ENCODE measurements at places on chromosomes 3 and 15.

DNA sequence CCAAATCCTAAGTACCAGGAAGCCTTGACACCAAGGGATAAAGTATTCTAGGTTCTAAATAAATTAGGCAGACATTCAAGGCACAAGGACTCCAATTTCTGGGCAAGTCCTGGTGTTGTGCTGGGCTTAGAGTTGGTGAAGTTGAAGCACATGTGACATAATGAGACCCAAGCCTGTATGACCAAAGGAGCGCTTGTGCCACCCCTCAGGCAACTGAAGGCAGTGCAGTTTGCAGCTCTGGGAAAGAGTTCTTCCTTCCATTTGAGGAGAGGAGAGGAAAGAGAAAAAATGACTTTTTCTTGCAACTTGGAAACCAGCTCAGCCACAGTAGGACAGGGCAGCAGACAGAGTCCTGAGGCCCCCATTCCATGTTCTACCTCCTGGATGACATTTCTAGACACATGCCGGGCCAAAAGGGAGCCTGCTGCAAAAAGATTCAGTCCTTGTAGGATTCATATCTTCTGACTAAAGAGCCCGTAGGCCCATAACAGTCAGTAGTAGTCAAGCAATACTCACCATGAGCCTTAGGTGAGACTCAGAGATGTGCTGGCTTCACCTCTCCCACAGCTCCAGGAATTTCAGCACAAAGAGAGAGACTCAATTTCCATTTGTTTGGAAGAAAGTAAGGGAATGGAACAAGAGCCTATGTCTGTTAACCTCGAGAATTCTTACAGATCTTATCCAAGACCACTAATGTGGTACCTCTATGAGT is 588.8 kb upstream of the BCHE start:
- no peak for DNase-seq

GRCh38 chr3:12316253-12316652 is 27.4 kb downstream of the PPARG start:
- DNase-seq: no peak

- DNase-seq: no peak
These were observed 894.0 kb downstream of the NTRK3 start for GRCh38 chr15:87362531-87362930.

GRCh38 chr3:14631687-14632441 is 19.7 kb upstream of the CCDC174 start:
- DNase-seq: no peak

DNA sequence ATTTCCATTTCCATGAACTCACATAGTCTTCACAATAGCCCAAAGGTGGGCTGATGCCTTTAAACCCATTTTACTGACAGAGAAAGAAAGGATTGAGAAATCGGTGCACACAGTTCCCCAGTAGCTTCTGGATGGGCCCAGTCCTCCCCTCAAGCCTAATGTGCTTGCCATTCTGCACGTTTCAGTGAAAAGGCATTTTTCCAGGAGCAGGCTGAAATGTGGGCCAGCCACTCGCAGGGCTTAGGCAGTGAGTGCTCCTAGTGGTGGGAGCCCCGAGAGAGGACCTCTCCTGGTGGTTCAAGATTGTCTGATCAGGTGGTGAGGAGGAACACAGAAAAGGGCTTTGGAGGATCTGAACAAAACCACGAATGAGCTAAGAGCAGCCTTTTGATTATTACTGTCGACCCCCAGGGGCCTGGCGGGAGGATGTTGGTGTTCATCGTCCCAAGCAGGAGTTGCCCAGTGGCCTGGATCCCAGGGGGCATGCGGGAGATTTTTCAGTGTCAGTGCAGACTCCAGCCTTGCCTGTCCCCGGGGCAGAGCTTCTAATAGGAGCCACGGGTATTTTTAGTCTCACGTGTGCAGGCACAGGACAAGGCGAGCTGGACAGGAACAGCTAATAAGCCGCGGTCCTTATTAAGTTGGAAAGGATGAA is 8.7 kb upstream of the KY start:
- no peak for DNase-seq

DNA sequence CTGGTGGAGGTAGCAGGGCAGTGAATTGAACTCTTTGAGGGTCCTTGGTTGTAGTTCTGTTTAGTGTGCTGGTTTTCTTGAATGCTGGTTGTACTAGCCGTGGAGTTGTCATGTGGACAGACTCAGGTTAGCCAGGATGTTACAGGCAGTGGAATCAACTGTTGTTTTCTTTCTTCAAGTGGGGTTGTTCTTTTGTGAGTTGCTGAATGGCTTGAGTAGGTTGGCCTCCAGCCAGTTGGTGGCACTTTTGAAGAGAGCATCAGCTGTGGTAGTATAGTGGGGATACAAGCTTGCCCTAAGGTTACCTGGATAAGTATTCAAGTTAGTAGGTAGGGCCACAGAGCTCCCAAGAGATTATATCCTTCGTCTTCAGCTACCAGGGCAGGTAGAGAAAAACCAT is 31.8 kb upstream of the RARB start:
- DNase-seq: no peak

- no peak for DNase-seq
These were observed 62.9 kb downstream of the ATG7 start for GRCh38 chr3:11335056-11335608.

DNA sequence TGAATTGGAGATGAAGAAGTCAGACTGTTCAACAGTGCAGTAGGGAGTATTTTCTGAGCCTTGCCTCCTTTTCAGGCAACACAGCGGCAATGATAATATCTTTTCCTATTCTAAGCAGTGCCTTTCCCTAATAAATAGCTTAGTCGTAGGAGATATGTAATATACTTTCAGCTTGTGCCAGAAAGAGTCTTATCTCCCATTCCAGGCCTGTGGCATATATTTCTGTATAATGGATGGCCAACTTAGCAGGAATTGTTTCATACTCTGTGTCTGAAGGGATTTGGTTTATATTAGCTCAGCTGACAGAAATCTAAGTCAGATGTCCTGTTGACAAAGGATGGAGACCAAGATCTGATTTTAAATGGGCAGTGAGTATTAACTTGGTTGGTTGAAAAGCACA is 397.1 kb downstream of the CACNA2D3 start:
- DNase-seq: no peak

DNA sequence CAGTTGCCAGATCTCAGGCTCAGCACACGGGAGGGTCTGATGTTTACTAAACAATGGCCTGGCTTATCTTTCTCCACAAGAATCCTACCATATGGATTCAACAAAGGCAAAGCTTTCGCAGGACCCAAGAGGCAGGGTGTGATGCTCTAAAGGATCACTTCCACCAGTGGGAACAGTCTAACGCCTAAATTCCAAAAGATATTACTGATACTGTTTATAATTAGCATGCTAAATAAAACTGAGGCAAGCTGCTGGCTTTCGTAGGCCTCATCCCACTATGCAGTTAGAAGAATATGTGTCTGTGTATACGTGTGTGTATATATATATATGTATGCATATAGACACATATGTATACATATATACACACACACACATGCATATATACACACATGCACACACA is 22.3 kb downstream of the RORA start:
- no peak for DNase-seq

DNA sequence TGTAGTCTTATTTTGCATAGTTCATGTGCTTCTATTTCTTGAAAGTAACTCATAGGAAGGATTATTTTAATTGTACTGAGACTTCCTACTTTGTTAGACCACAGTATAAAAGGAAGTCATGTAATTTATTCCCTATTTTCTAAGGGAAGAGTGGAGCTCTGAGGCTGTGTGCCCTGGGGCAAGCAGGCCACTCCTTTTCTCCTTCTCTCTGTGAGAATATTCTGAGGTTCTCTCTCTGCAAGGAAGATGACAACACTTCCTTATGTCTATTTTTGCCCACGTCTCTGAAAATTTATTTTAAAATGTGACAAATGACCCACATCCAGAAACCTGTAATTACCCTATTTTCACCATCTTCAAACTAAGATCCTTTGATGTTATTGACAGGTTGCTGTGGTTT is 11.0 kb downstream of the KCTD6 start:
- DNase-seq: no peak

DNA sequence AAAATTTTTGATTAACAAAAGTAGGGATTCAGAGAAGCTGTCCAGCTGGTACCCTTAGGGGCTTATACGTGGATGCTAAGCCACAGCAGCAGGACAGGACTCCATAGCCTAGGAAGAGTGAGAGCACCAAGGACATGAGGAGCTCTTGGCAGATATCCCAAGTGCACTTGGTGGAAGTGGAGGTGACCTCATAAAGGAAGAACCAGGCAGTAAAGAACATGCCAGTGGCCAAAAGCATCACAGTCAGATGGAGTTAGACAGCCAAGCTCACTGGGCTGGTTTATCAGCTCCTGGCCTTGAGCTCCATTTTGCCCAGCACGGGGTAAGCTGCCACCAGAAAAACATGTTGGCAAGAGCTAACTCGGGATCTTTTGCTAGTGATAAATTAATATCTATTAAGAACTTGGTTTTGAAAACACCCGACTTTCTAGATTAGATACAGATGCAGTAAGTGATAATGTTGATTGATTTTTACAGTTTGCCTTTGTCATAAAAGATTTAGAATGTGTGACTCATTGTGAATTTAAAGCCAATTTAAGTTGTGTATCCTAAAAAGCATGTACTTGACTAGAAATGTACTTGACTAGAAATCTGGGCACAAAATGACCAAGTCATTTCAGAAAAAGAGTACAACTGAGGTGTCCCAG is 108.0 kb downstream of the CMSS1 start:
- no peak for DNase-seq
